CD4-positive, alpha-beta T cell (primary cell): ENCODE measurements at places on chromosomes 1 and 21. TPM values are rescaled to one million over a fixed set of nuclear protein-coding genes. Genes with fewer than 3 reads are reported as not detected.
A peak's percentile ranks its signal among the peaks of the same experiment; 100 is the strongest.

GRCh38 chr1:182560392-182560984, 28.6 kb downstream of the RNASEL start:
- no peak for DNase-seq

DNA sequence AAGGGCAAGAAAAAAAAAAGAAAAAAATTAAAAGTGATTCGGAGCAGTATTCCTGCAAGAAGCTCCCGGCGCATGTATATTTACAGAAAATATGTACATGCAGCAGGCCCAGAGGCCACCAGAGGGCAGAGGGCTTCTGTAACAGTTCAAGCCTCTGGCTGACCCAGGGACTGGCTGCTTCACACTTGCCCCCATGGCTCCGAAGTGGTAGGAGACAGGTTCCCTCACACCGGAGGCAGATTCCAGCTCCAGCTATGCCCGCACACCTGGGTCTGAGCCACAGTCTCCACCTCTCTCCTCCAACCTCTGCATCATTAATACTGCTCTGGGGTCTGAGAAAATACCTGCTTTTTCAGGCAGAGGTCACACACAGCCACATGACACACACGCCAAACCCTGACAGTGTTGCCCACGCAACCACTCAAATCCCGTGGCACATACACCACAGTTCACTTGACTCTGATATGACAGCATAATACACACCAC, 2.2 kb upstream of the ARHGAP30 start:
- DNase-seq = peak; percentile 57

Gene PIGK
- 10.1 TPM for total RNA-seq

Gene HJV
- total RNA-seq = not detected

Gene LSS
- 30.4 TPM for total RNA-seq
